ENCODE measurements at places on chromosomes 4 and X.

GRCh38 chr4:137626942-137627738, 94.8 kb upstream of the PCDH18 start:
- DNase-seq = no peak

DNA sequence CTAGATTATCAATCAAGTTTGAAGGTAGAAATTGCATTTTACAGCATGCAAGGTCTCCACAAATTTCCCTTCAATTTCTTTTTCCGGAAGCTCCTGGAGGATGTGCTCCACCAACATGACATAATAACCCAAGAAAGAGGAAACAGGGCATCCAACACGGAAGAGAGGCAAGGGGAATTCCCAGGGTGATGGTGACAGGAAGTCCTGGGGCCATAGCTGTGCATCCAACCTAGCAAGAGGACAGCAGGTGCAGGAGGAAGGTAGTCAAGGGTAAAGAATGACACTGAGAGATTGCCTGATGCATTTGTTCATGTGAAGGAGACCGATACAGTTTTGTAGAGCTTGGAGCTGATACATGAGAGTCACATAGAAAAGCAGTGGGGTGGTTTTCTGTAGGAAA, 115.7 kb upstream of the LSM6 start:
- peak; percentile 14 for DNase-seq

DNA sequence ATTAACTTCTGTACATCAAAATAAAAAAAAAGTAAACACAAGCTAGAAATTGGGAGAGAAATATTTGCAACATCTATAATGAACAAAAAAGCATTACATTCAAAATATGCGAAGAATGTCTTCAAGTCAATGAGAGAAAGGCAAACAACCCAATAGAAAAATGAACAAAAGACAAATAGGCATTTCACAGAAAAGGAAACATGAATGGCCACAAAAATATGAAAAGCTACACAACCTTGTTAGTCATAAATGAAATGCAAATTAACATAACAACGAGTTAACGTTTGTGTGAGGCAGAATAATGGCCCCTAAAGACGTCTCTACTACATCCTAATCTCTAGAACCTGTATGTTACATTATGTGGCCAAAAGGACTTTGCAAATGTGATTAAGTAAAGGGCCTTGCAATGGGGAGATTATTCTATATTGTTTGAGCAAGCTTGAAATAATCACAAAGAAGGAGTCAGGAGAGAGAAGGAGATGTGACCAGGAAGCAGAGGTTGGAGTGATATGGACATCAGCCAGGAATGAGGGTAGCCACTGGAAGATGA, 86.8 kb downstream of the WDFY3 start:
- no peak for DNase-seq

DNA sequence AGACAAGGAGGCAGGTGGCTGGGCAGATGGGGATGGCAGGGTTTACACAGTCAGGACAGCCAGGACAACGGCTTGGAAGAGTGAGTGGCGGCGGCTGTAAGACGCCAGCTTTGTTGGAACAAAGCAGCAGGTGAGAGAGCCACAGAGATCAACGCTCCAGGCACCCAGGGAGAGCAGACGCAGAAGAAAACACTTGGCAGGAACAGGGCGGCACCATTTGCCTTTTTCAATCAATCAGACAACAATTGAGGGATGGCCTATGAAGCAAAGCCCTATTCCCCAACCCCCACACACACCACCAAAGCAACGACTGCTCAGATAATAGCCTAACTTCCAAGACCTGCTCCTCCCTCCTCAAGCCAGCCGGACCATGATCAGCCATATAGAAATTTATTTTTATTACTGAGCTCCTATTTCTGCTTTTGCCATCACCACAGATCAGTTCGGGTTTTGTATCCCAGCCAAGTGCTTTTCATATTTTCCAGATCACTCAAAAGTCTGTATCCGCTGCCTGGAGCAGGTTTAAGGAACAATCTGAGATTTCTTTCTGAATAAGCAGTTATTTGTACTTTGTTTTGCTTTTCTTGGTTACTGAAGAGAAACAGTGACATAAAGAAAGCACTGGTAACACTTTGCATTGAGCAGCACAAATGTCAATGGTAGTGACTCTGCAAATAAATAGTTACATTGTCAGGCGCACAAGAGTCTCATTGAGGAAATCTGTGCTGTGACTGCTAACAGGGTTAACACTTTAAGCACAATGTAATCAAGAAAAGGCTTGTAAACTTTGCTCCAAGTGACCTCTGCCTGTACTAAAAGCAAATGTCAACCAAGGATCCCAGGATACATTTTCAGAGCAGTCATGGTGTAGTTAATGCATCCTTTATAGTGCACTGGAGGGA, 81.8 kb upstream of the RBPJ start:
- no peak for DNase-seq

- DNase-seq = no peak
Observed at GRCh38 chr4:161376275-161376674, 787.5 kb downstream of the FSTL5 start.

DNA sequence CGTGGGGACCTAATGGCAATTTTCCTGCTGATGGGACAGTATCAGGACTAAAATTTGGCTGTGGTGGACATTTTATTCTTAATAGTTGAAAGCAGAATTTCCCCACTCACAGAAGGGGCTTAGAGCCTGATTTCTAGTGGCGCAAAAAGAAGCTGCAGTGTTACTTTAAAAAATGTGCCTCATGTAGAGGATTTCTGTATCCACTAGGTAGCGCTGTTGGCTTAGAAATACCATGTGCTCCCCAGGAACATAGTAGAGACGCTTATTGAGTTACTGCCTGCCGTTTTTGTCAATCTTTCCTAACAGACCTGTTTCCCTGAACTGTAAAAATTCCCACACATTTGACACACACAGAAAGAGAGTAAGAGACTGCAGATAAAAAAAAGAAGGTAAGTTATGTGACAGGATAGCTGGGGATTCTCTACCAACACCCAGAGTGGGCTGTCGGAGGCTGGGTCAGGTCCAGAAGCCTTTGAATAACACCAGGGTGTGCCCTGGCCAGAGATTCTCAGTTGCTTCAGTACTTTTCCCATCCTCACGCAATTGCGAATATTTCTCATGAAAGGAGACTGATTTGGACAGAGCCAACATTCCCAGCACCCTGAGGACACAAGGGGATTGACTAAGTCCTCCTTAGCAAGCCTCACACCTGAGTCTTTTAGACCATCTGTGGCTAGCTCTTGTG, 88.4 kb downstream of the ZXDA start:
- no peak for DNase-seq

DNA sequence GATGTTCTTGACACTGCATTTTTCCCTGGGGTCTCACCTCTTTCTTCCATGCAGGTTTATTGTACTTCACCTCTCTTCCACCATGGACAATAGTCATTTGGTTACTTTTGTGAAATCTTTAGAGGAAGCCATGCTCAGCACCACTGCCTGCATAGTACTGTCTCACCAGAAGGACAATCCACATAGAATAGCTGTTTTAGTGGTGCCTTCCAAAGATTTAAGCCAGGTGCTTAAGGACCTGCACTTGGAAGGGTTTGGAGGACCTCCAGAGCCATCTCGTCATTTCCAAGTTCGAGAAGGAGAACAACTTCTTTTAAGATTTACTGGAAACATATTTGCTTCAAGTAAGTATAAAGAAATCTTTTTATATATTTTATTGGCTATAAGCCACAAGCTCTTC, 26.7 kb downstream of the DTHD1 start:
- no peak for DNase-seq

DNA sequence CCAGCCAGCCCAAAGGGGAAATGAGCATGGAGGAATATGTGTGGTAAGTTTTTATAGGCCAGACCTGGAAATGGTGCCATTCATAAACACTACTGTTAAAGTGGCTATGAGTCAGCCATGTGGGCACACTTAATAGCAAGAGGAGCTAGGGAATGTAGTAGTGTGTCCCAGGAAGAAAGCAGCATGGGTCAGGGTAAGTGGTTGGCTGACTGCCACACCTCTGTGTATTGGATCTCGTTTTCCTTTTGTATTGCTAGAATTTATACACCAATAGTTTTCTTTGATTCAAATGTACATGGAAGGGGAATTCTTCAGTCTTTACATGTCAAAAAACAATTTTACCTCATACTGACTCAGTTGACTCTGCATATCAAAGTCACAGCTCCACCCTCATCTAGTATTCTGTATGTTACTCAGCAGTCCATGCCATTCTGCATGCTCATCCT, 22.9 kb upstream of the SGMS2 start:
- no peak for DNase-seq

DNA sequence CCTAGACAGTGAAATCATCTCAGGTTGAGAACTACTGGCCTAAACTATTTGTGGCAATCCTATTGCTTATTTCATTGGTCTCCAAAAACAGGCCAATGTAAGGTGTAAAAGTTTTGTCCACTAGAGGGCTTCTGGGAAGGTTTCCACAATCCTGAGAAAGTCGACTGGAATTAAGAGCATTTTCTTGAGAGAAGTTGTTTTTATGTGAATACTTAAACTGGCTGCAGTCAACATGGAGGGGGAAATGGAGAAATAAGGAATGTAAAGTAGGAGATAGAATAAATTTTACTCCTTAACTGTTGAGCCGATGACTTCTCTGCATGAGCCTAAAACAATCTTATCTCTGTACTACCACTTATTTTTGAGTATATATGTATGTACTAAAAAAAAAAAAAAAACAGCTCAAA, 11.0 kb upstream of the EIF4E start:
- no peak for DNase-seq

- DNase-seq = no peak
Observed at GRCh38 chr4:99624141-99624719, 33.4 kb downstream of the C4orf54 start.

DNA sequence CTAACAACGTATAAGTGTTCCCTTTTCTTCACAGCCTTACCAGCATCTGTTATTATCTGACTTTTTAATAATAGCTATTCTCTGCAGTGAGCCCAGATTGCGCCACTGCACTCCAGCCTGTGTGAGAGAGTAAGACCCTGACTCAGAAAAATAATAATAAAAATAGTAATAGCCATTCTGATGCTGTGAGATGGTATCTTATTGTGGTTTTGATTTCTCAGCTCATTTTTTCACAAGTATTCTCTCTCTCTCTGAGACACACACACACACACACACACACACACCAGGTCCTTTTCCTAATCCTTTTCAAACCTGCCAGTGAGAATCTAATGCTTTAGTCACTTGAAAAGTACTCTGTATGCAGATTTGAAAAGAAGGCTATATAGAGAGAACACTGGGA, 89.8 kb downstream of the CHIC2 start:
- no peak for DNase-seq

DNA sequence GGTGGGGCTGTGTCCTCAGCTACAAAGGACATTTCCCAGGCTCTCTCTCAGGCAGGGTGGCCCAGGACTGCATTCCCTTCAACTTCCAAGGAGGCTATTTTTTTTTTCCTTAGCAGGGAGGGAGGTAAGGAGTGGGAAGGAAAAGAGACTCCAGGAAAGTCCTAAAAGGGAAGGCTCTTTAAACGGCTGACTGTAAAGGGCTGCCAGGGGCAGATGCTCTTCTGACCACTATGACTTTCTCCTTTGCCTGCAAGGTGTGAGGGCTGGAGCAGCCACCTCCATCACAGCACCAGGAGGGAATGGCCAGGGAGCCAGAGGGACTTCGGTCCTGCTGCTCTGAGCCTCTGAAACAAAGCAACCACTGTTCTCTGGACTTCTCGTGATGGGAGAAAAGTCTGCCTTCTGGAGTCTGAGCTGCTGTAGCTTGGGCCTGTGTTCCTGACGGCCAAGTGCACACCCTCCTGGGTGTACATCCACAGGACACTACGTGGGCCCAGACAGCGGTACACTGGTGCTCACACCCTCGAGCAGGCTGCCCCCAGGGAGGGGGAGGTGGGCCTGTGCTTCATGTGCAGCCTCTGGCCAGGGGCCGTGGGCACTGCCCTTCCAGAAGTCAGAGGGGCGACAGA, 17.9 kb downstream of the NAT8L start:
- DNase-seq = no peak

GRCh38 chr4:145427991-145428390, 53.7 kb upstream of the SMAD1 start:
- DNase-seq = no peak

GRCh38 chr4:907691-908425, 24.3 kb downstream of the GAK start:
- no peak for DNase-seq

DNA sequence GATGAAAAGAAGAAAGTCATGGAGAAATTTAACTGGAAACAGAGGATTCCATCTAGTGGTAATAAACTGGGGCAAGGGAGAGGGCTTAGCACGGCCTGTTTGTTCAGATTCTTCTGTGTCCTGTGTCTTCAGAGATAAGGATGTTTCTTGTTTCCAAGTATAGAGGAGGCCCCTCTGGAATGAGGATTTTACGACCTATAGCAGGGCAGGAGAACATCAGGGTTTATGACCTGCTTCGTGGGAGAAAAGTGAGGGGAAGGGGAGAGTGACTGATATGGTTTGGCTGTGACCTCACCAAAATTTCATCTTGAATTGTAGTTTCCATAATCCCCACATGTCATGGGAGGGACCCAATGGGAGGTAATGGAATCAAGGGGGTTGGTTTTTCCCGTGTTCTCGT, 93.0 kb upstream of the LDB2 start:
- DNase-seq = no peak

DNA sequence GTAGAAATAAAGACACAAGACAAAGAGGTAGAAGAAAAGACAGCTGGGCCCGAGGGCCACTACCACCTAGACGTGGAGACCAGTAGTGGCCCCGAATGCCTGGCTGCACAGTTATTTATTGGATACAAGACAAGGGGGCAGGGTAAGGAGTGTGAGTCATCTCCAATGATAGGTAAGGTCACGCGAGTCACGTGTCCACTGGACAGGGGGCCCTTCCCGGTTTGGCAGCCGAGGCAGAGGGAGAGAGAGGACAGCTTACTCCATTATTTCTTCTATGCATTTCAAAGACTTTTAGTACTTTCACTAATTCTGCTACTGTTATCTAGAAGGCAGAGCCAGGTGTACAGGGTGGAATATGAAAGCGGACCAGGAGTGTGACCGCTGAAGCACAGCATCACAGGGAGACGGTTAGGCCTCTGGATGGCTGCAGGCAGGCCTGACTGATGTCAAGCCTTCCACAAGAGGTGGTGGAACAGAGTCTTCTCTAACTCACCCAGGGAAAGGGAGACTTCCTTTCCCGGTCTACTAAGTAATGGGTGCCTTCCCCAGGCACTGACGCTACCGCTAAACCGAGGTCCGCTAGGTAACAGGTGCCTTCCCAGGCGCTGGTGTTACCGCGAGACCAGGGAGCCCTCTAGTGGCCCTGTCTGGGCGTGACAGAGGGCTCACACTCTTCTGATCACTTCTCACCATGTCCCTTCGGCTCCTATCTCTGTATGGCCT, 44.9 kb downstream of the ZBTB49 start:
- DNase-seq = peak; percentile 40

DNA sequence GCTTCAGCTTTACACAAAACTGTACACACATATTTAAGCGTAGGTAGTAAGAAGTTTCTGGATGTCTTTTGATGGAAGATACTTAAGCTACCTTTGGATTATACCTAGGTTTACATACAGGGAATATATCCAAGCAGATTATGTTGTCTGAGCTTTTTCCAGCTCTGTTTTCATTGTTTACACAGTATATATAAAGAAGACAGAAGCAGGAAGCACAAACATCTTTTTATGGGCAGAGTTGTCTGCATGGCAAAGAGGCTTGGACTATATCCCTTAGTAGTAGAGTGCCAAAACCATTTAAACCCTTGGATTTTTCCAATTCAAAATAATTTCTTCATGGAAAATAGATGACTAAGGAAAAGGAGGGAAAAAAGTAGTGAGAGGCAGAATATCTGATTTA, 329.4 kb upstream of the AGA start:
- DNase-seq = no peak

- no peak for DNase-seq
Observed at GRCh38 chrX:129791336-129791735, 11.6 kb downstream of the SASH3 start.

GRCh38 chrX:17655211-17656034, 81.9 kb upstream of the SCML1 start:
- DNase-seq = no peak

GRCh38 chr4:156377036-156377710, 423.5 kb upstream of the CTSO start:
- DNase-seq = no peak
